ENCODE measurements at places on chromosomes 3 and 15.
A peak's percentile ranks its signal among the peaks of the same experiment; 100 is the strongest.

DNA sequence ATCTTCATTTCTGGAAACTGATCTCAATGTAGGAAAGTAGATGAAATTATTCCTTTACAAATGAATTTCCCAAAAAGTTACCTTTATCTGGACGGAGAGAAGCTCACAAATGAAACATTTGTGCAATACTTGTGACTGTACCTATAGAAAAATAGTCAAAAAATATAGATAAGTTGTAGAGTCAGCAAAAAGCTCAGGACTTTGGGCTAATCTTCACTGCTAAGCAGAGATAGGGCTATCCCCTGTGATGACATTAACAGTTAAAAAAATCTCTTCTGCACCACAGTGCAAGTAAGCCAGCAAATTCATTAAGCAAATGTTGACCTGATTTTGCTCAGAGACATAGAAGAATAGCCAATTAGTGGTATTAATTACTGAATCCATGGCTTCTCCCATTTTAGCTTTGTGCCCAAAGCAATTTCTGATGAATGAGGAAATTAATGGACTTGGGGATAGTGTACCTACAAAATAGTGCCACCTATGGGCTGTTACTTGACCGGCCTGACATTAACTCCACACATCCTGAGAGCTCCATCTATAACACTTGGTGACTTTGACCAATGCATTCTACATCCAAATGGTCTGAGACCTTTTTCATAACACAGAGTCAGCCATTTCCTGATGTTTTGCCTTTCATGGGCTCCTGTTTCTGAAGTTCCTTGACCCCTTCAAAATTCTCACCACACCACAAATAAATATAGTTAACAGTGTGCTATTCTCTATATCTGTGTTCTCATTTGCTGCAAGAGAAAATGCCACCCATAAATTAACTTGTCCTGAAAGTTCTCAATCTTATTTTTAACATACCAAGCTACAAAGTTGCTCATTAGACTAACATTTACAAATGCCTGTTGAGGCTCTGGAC lies 105.0 kb downstream of the SSR3 start:
- no peak for DNase-seq

- DNase-seq = no peak
Measured at GRCh38 chr3:136664771-136665170, 87.4 kb downstream of the STAG1 start.

DNA sequence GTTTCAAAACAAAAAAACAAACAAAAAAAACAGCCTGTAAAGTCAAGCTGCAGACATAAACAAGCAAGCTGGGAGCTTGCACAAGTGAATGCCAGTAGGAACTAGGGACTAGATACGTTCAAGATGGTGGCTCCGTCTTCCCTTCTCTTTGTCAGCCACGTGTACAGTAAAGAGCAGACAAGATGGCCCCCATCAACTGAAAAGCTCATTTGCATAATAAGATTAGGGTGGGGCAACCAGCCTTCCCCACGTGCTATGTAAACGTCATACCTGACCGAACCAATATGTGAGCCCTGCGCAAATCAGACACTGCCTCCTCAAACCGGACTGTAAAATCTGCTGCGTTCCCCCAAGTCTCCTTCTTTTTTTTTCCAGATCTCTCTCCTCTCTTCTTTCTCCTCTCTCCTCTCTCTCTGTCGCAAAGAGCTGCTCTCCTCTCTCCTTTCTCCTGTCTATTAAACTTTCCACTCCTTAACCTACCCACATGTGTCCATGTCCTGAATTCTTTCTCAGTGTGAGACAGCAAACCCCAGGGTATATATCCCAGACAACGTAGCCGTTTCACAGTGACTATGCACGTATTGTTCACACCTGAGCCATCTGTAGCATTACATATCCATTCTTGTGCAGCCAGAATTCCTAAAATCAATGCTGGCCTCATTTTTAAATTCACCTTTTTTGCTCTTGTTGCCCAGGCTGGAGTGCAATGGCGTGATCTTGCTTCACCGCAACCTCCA lies 31.2 kb upstream of the FXR1 start:
- DNase-seq = no peak

- DNase-seq = no peak
Measured at GRCh38 chr15:73924171-73924921, 1.9 kb upstream of the LOXL1 start.

GRCh38 chr3:24496529-24497482 lies 2.2 kb upstream of the THRB start:
- DNase-seq = peak; percentile 79

GRCh38 chr3:98982351-98982750 lies 80.9 kb upstream of the DCBLD2 start:
- DNase-seq = no peak

DNA sequence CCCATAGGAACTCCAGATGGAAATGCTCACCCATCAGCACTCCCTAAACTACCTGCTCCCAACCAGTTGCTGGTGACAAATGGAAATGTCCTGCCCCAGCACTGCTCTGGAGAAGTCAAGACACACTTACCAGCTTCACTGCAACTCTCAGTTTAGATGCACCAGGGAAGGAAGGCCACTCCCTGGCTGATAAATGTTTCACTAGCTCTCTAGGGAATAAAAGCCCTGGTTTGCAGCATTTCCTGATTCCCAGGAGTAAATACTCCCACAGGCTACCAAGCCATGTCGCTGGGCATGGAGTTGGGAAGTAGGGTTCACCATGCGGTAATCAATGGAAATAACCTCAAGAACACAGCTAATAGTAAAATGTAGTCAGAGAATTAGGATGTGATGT lies 112.0 kb upstream of the NEO1 start:
- no peak for DNase-seq

DNA sequence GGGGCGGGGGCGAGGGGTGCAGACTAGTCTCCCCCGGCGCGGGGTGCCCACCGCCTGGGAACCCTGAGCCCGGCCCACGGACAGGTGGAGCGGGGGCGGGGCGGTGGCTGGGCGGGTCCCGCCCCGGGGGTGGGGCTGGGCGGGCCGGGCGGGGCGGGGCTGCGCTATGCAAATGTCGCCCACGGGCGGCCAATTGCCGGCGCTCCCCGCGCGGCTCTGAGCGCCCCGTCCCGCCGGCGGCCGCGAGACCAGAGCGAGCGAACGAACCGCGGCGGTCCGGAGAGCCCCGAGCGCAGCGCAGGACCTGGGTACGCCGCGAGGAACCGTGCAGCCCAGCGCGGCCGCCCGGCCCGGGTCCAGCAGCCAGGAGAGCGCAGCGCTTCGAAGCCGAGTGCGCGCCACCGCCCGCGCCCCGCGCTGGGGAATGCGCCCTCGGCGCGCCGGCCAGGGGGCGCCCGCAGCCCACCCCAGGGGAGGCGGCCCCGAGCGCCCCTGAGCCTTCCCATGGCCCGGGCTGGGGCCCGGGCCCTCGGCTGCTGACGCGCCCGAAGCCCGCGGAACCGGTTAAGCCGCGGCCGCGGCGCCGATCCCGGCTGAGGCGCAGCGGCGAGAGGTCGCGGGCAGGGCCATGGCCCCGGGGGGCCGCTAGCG lies at the start of gene SEMA3F:
TSS of gene SEMA3F (plus strand) at position 485 of the 651 bp plus-strand sequence. CDS start 4,299 bp downstream, outside the sequence.
- peak; percentile 79 for DNase-seq

- DNase-seq = no peak
Measured at GRCh38 chr15:40743921-40744814, 10.9 kb downstream of the RMDN3 start.

DNA sequence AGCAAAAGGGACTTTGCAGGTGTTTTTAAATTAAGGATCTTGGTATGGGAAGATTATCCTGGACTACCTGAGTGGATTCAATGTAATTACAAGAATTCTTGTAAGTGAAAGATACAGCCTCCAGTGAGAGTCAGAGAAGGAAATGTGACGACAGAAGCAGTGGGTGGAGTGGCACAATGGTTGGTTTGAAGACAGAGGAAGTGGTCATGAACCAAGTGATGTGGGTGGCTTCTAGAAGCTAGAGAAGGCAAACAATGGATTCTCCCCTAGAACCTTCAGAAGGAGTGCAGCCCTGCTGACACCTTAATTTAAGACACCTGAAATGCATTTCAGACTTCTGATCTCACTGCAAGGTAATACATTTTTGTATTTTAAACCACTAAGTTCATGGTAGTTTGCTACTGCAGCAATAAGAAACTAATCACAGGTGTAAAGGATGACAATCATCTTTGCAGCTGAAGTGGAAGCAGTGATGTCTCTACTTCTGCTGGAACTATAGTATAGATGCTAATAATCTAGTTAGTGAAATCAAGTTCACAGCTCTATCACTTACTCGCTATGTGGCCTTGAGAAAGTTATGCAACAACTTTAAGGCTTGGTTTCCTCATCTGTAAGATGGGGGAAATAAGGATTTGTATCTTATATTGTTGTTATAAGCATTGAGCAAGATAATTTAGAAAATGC lies 403.4 kb upstream of the SUCLG2 start:
- DNase-seq = no peak

- DNase-seq = no peak
Measured at GRCh38 chr15:56715220-56715619, 18.1 kb downstream of the ZNF280D start.

- DNase-seq = peak; percentile 9
Measured at GRCh38 chr3:124761935-124762660, 31.8 kb downstream of the UMPS start.

DNA sequence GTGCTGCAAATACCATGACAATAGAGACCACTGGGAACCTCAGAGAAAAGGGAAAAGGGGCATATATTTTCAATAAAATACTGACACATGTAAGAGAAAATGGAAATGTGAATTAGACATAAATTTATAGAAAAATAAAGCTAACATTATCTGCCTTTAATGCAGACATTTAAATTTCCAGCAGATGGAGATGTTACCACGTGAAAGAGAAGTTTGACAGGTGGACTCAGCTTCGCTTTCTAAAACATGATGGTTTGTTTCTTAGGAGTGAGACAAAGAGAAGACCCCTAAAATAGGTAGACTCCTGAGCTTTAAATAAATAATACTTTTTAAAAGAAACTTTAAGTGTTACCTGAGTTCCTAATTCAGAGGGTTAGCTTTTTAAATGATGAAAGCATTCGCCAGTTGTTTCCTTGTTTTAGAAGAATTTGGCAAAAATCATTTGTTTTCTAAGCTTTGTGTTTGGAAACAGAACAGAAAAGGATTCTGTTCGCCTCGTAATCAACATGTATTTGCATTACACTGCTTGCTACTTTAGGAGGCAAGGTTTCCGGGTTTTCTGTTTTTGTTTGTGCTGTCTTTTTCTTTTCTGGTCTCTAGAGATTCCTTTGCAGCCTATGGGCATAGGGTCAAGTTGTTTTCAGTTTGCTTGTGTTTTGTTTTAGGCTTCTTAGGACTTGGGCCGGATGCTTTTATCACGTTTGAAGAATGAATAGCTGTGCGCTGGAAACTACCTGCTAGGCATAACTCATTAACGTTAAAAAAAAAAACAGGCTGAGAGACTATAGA lies 271.4 kb downstream of the THSD4 start:
- DNase-seq = no peak

DNA sequence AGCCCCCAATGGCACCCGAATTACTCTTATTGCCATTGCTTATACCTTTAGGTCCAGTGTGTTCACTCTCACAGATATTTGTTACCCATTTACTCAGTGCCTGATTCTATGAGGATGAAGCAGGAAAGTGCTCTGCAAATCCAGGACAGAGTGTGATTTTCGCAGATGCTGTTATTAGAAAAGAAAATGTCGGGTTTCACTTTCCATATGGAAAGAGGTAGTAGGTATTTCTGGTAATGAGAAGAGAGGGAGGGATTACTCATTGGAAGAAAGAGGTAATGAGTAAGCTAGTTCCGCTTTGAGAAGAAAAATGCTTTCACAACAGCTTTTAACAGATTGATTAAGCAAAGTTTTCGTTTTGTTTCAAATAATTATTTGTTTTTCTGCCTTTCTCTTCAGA lies 336.3 kb upstream of the CFAP20DC start:
- DNase-seq = no peak

GRCh38 chr15:52803467-52804306 lies 13.6 kb upstream of the ONECUT1 start:
- no peak for DNase-seq

- no peak for DNase-seq
Measured at GRCh38 chr15:36178303-36178633, 401.2 kb upstream of the CDIN1 start.

- DNase-seq = no peak
Measured at GRCh38 chr15:39777496-39777895, 5.1 kb downstream of the FSIP1 start.

GRCh38 chr15:80434926-80435720 lies 30.9 kb downstream of the ARNT2 start:
- DNase-seq = no peak

DNA sequence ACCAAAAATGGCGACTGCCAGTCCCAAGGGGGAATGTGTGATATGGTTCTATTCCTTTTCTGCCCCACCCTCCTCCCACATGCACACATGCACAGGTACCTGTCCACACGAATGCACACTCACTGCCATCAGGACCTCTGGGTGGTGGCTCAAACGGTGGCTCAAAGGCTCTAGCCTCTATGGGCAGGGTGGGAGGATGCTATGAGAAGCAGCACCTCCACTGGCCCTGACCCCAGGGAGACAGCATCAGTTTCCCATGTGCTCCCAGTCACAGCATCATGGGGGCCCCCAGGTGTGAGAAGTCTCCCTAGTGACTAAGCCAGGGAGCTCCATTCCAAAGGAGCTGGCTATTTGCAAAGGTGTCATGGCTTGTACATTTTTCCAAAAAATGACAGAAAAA lies 15.9 kb downstream of the SEMA3G start:
- DNase-seq = peak; percentile 68

GRCh38 chr3:135267487-135267886 lies 472.4 kb downstream of the EPHB1 start:
- DNase-seq = no peak

DNA sequence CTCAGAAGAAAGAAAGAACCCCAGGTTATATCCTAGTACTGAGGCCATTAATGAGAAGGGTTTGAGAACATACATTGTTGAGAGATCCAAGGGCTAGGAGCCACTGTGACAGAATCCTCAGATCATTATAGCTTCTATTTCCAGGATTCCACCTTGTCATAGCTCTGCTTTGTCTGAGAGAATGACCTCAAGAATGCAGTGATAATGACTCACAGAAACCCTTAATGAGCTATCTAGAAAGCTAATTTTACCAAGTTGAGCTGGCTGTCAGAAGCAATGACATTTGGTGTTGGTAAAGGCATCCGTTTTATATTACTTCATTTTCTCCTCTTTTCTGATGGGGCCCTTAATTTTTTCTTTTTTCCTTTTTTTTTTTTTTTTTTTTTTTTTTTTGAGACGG lies 10.9 kb downstream of the TRIP4 start:
- DNase-seq = no peak

DNA sequence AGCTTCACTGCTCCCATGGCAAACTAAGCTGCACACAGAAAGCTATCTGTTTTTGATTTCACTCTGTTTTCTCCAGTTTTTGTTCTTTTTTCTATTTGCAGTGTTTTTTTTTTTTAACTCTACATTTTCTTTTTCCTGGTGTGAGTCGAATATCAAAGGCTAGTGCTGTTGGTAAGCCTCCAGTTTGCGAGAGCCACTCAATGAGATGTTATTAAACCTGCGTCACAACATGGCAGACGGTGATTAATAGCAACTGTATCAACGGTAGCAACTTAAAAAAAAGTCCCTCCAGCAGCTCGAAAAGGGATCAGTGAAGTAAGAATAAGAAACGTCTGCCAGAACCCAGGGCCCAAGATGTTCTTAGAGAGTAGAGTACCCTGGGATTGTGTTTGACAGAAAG lies 84.1 kb downstream of the MEIS2 start:
- no peak for DNase-seq

GRCh38 chr15:98718426-98719136 lies 70.2 kb downstream of the IGF1R start:
- DNase-seq = no peak

Data from cardiac septum (tissue), 1 donor.